ENCODE measurements at places on chromosomes 2 and 18.

- DNase-seq = no peak
Measured at GRCh38 chr2:19682493-19682892, 219.3 kb downstream of the TTC32 start.

DNA sequence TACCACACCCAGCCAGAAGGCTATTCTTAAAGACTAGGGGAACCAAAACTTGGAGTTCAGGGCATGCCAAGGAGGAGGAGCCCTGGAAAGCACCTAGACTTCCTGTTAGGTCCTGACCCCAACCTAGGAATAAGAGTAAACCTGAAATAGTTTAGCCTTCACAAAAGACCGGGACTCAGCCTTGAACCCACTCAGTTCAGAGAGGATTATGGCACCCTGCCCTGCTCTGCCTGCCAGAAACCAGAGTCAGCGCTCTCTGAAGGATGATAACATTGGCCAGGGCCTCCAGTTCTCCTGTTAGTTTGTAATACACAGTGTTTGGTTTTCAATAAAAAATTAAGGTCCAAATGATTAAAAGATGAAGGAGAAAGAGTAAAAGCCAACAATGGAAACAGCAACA lies 96.4 kb downstream of the LDLRAD4 start:
- no peak for DNase-seq

- no peak for DNase-seq
Measured at GRCh38 chr2:85259101-85259590, 68.6 kb downstream of the TGOLN2 start.

DNA sequence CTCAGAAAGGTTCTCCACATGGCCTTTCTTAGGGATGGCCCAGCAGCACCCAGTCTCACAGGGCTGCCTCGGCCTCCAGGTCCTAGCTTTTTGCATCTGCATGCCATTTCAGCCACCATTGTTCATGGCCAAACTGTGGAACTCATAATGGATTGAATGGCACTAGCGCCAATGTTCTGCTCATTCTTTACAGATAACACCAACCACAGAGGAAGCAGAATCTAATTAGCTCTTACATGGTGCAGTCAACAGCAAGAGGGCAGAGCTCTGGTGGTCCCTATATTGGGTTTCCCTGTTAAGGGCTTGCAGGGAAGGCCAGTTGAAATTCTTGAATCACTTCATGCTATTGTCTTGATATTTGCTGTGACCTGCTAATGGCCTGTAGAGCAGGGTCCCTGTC lies 45.6 kb downstream of the ARL4C start:
- DNase-seq = no peak

DNA sequence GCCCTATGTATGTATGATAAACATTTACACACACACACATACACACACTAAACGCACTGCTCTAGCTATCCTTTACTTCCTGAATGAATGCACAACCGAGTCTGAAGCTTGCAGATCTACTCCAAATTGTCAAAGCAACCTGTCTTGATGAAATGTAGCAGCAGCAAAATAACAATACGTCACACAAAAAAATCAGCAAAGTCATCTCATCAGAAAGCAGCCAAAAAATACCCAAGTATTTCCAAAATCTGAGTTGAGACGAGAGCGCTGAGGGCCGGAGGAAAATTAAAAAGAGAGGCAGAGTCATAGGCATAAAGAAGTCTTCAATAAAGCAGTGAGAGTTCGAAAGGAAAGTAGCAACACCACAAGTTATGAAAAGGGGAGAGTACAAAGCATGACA lies 67.7 kb downstream of the ZNF521 start:
- no peak for DNase-seq

GRCh38 chr2:180325416-180326120 lies 318.5 kb upstream of the CWC22 start:
- no peak for DNase-seq

- no peak for DNase-seq
Measured at GRCh38 chr2:240597054-240597418, 10.5 kb downstream of the CAPN10 start.

- no peak for DNase-seq
Measured at GRCh38 chr2:190501702-190502407, 32.7 kb downstream of the NEMP2 start.

GRCh38 chr2:49837561-49838293 lies 683.4 kb upstream of the FSHR start:
- DNase-seq = no peak

- no peak for DNase-seq
Measured at GRCh38 chr18:12886498-12887126, 2.6 kb upstream of the PTPN2 start.

DNA sequence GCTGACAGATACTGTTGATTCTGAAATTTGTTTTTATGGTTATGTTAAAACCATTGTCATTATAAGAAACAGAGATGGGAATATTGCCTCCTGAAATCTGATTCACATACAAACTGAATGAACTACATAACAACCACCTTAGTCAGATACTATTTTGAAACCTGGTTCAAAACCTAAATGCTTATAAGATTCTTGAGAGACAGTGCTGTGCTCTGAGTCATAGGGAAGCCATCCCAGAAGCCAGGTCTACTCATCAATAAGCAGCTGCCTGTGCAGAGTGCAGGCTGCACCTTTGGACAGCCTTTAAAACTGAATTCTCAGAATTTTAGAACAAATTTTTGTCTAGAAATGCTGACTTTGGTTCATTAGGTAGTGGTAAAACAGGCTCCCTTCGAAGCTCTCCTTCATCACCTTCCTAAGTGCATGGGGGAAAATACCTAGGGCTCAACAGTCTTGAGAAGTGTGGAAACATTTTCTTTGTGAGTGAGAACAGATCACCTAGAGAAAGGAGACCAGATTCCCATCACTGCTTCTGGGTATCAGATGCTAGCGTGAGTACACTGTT lies at the start of gene SERPINB7:
TSS of gene SERPINB7 (plus strand) at position 253 of the 565 bp plus-strand sequence. CDS start 6,955 bp downstream, outside the sequence.
- no peak for DNase-seq

GRCh38 chr18:51881394-51881793 lies 458.6 kb upstream of the DCC start:
- no peak for DNase-seq

DNA sequence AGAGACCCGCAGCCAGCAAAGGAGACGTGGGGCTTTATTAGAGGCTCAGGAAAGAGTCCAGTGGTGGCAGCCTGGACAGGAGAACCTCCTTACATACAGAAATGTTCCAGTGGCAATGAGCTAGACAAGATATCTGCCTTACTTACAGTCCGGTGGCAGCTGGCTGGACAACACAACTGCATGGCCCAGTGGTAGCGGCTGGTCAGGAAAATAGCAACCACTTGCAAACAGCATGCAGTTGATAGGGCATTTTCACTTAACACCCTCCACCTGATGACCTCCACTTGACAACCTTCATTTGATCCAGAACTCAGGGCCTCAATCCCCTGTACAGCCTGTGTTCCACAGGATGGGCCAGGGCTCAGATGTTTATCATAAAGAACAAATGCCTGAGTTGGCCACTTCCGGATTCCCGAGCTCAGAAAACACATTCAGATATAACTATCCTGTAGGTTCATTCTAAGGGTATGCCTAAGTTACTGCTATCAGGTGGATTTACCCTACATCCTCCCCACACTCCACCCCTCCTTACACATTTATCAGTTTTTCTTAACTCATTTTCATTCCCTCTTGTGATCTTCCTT lies 63.3 kb upstream of the ITPRID2 start:
- DNase-seq = no peak

DNA sequence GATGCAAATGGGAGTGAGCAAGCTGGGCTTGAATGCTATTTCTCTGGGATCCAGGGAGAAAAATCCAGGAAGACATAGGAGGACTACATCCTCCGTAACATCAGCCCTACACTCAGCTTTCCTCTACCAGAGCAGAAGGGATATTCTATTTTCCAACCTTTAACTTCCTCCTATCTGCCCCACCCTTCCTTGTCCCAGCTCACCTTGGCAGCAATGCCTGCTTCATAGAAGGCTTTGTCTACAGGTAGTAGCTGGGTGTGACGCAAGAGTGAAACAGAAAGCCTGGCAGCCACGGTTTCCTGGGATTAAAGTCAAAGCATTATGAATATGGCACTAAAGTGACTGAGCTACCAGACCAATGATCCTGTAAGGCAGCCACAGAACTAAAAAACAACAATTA lies 3.9 kb downstream of the KRTCAP3 start:
- DNase-seq = no peak

All from DMS79 (cell line).